Neural progenitor cell (in vitro differentiated cells): ENCODE measurements at places on chromosomes 1 and 21. TPM values are rescaled to one million over a fixed set of nuclear protein-coding genes. Genes with fewer than 3 reads are reported as not detected.

METTL13 gene
- total RNA-seq: 19.5 and 26.3 TPM in 2 replicates

DNA sequence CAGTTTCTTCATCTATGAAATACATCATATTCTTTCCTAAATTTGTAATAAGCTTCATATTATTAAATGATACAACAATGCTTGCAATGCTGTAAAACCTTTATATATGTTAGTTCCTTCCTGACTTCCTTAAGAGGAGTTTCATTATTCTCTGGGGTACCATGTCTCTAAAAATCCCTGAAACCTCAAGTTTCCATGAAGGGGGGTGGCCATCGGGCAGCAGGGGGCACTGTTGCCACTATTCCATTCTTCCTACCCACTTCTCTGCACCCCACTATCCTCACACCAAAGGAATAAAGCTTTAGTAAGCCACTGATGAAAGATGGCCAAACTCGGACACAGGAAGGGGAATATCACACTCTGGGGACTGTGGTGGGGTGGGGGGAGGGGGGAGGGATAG lies 9.0 kb upstream of the DMRTB1 start:
- H3K4me1 ChIP-seq: peaks cover 26% of the 10 kb centered on the region
- H3K27me3 ChIP-seq: no peaks in the 10 kb centered on the region
- H3K36me3 ChIP-seq: no peaks in the 10 kb centered on the region
- no peak overlapping the region for H3K27ac ChIP-seq

DNA sequence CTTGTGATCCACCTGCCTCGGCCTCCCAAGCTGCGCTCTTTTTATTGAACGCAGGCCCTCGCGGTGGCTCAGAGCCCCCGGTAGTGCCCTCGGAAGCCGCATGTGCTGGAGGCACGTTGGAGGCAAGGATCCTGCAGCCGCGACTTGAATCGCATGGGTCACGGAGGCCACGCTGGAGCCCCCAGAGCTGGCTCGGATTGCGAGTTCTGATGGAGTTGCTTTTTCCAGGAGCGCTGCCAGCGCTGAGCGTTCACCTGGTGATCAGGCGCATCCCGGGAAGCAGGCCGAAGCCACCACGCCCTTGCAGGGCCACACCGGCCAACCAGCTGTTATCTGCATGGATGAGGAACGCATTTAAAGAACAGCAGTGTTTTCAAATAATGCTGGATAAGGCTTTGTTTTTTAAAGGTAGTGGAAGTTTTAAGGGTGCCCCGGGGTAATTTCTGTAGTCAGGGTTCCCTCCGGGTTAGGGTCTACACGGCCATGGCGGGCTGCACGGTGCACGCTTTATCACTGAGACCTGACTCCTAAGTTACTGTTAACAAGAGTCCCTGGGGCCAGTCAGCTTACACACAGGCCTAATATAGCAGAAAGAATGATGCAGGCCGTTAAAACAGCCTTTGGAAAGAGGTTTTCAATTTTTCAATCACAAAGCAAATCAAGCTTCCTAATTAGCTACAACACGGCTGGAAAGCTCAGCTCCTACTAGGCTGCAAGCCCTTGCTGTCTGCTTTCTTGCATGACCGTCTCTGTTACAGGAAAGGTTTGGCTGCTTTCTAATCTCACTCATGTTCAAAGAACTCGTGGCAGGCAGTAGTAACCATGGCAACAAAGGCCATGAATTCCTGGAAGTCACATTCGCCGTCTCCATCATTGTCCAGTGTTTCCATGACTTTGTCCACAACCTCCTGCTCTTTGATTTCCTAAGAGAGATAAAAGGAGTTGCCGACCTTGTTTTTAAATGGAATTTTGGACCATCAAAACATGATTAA lies 6.0 kb downstream of the S100B start:
- H3K4me3 ChIP-seq: no peak overlapping the region
- H3K27ac ChIP-seq: no peak overlapping the region
- DNase-seq: peak; percentile 66
- H3K36me3 ChIP-seq: no peaks in the 10 kb centered on the region
- H3K4me1 ChIP-seq: peaks cover 17% of the 10 kb centered on the region

GRCh38 chr1:103336408-103336807 lies 189.1 kb upstream of the RNPC3 start:
- no peak overlapping the region for H3K27ac ChIP-seq
- H3K27me3 ChIP-seq: no peaks in the 10 kb centered on the region
- H3K4me3 ChIP-seq: no peak overlapping the region
- no peaks in the 10 kb centered on the region for H3K36me3 ChIP-seq

GRCh38 chr1:41427122-41427913 lies 57.2 kb downstream of the EDN2 start:
- DNase-seq: peak; percentile 38
- no peak overlapping the region for H3K27ac ChIP-seq
- H3K4me3 ChIP-seq: no peak overlapping the region
- H3K27me3 ChIP-seq: no peaks in the 10 kb centered on the region

GRCh38 chr1:208888376-208888775 lies 644.2 kb upstream of the PLXNA2 start:
- no peak for DNase-seq
- no peak overlapping the region for H3K4me3 ChIP-seq
- H3K27me3 ChIP-seq: no peaks in the 10 kb centered on the region
- H3K4me1 ChIP-seq: peaks cover 19% of the 10 kb centered on the region

- no peak overlapping the region for H3K4me3 ChIP-seq
- no peaks in the 10 kb centered on the region for H3K36me3 ChIP-seq
- no peaks in the 10 kb centered on the region for H3K27me3 ChIP-seq
- H3K27ac ChIP-seq: no peak overlapping the region
- DNase-seq: no peak
- H3K4me1 ChIP-seq: no peaks in the 10 kb centered on the region
Observed at GRCh38 chr1:85495556-85495955, 30.6 kb upstream of the DDAH1 start.

GRCh38 chr21:43771199-43771675 lies 4.9 kb downstream of the CSTB start:
- no peaks in the 10 kb centered on the region for H3K27me3 ChIP-seq
- H3K36me3 ChIP-seq: no peaks in the 10 kb centered on the region

DNA sequence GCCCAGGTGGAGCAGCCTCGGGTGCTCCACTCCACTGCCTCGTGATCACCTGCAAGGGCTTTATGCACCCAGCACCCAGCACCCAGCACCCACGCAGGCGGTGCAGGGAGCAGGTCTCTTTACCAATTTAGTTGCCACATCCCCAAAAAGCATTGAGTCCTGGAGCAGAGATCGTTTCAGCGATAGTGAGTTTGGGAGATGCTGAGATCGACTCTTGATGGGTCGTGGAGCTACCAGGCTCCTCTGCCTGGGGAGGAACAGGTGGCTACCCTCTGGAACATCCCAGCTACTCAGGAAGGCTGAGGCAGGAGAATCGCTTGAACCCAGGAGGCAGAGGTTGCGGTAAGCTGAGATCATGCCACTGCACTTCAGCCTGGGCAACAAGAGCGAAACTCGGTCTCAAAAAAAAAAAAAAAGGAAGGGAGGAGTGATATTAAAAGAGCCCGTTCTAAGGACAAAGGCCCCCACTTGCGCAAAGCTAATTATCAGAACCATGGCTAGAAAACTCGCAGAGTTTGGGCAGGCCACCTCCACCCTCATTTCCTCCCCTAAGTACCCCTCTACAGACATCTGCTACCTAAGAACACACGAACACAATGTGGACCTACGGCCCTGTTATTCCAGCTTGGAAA lies 106.5 kb upstream of the SLC45A1 start:
- H3K4me3 ChIP-seq: no peak overlapping the region
- no peak overlapping the region for H3K27ac ChIP-seq
- H3K27me3 ChIP-seq: no peaks in the 10 kb centered on the region
- H3K36me3 ChIP-seq: no peaks in the 10 kb centered on the region
- H3K4me1 ChIP-seq: peaks cover 12% of the 10 kb centered on the region
- no peak for DNase-seq
